ENCODE measurements at places on chromosomes 7 and 10.

DNA sequence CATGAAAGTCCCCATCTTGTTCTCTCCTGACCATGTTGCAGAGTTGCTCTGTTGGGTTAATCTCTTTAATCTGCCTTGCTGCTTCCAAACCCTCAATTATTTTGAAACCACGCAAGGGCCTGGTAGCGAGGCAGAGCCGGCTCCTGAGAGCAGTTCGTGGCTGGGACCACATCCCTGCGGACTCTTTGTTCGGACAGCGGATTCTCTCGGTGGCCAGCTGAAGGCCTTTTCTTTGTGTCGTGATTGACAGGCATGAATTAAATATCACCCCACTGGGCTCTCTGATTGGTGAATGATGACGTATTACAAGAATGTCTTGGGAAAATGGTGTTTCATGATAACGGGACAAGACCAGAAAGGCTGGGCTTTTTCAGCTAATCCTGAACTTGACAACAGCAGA, 66.9 kb upstream of the ARHGAP21 start:
- peak; percentile 73 for DNase-seq

GRCh38 chr10:103768345-103768744, 87.0 kb downstream of the SH3PXD2A start:
- DNase-seq = no peak

DNA sequence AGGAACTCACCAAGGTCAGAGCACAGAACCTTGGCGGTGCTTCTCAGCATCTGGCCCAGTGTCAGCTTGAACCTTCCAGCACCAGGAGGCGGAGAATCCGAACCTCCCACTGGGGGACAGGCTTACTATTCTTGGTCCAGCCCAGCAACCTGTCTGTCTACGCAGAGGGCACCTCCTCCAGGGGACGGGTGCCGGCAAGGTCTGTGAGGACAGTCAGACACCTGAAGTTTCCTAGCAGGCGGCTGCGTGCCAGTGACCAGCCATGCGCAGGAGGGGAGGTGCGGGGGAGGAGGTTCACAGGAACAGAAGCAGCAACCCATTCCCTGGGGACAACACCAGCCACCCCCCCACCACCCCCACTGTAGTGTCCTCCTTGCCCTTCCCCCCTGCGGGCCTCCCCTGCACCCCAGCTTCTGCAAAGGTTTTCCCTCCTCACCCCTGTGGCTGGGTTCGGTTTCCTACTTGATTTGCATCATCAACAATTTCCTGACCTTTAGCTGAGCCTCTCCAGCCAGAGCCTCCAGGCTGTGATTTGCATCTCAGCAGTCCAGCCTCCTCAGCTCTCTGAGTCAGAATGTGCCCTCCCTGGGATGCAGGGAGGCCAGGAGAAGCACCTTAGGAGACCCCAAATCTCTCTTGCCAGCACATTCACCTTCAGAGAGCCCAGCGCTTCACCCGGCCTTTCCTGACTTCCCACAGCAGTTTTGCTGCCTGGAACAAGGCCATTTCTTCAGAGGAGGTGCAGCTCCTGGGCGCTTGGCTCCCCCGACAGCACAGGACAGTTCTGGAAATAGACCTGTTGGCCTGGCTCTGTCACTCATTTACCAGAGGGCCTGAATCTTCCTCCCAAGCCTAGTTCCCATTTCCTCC, 107.5 kb upstream of the NPS start:
- no peak for DNase-seq

- no peak for DNase-seq
Observed at GRCh38 chr10:36188080-36188453, 546.0 kb upstream of the FZD8 start.

DNA sequence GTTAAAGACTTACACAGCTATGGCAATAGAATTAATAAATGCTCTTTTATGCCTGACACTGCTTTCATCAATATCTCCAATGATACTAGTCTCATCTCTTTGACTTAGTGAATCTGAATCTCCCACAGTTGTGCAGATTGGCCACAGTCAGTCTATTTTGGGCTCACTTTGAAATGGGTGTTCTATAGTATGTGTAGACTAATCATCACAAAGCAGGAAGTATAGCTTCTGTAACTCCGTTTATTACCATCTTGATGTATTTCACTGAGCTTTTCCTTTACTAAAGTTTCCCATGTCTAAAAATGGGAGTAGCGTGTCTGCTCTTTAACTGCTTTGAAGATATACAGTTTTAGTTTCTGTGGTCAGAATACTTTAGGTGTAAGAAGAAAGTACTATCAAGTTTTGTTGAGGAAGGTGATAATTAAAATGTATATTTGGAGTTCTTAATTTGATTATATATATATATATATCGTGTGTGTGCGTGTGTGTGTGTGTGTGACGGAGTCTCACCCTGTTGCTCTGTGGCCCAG, 70.1 kb downstream of the ST7 start:
- DNase-seq = no peak

GRCh38 chr7:132251327-132251659, 325.0 kb downstream of the PLXNA4 start:
- DNase-seq = peak; percentile 92

DNA sequence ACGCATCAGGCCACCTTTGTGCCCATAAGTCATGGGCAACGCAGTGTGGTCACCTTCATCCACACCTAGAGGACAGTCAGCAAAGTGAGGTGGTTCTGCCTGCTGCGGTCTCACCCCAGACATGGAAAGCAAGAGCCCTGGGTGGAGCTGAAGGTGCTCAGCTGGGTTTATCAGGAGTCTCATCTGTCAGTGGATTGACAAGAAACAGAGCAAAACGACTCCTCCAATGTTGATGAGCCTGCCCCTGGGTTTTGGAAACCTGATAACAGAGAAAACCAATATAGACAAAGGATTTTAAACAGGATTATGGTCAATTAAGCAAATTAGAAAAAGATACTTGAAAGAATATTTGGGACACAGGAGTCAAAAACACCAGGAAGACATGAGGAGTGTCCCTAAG, 229.3 kb upstream of the PRSS58 start:
- no peak for DNase-seq

Data from C1 segment of cervical spinal cord (tissue), 14 donors.